ENCODE measurements at places on chromosomes 3 and 15. TPM values are rescaled to one million over a fixed set of nuclear protein-coding genes. Genes with fewer than 3 reads are reported as not detected.

Gene FBXL2
- total RNA-seq = 82.8 TPM

Gene DAZL
- total RNA-seq = 0.23 TPM

Gene GNAT1
- total RNA-seq = not detected

Gene ZPLD1
- 0.46 TPM for total RNA-seq

Gene SLCO3A1
- 8.8 TPM for total RNA-seq

Measured in diencephalon (tissue), 1 donor.